ENCODE measurements at places on chromosomes 3 and 15.

GRCh38 chr15:37220949-37221670 lies 120.8 kb upstream of the MEIS2 start:
- no peak for DNase-seq

DNA sequence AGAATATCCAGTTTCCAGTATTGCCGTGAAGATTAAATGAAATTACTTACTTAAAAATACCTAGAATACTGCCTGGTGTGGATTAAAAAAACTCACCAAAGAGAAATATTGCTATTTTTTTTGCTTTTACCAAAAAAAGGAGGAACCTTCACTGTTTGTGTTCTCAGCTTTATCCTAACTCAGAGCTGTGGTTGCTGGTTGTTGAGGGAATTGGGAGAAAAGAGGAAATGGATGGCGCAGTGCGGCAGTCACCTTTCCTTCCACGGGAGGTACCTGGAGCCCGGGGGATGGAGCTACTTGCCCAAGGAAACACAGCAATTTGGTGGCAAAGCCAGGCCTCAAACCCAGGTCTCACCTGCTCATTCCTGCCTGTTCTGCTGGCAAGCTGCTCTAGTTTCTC lies 270.3 kb downstream of the RPLP1 start:
- no peak for DNase-seq

- DNase-seq, result no peak
Observed at GRCh38 chr3:186152889-186153292, 44.0 kb upstream of the ETV5 start.

GRCh38 chr3:127644641-127645370 lies 15.8 kb downstream of the PODXL2 start:
- no peak for DNase-seq

DNA sequence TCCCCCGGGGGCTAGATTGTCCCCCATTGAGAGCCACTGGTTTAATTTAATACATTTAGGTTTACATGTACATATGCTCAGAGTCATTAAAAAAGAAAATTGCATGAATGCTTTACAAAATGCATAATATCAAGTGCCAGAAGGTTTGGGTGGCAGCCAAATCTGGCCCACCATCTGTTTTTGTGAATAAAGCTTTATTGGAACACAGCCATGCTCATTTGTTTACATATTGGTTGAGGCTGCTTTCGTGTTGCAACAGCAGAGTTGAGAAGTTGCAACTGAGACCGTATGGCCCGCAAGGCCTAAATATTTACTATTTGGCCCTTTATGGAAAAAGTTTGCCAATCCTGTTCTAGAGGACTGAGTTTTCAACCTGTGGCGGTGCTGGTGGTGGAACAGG lies 32.1 kb upstream of the RGMA start:
- no peak for DNase-seq

- DNase-seq, result no peak
Observed at GRCh38 chr3:8494327-8494726, 7.3 kb upstream of the LMCD1 start.

GRCh38 chr3:59016930-59017616 lies 32.8 kb downstream of the CFAP20DC start:
- no peak for DNase-seq

All from dermis blood vessel endothelial cell (primary cell).